Calu3 (cell line): ENCODE measurements at places on chromosomes 11 and 22. TPM values are rescaled to one million over a fixed set of nuclear protein-coding genes. Genes with fewer than 3 reads are reported as not detected.

The GLB1L3 gene
- total RNA-seq, result not detected in 2 replicates

- DNase-seq, result no peak
- H3K4me3 ChIP-seq, result no peak overlapping the region
- no peak overlapping the region for H3K27ac ChIP-seq
- no peaks in the 10 kb centered on the region for H3K36me3 ChIP-seq
These were observed 15.2 kb upstream of the NUP160 start for GRCh38 chr11:47863189-47863897.

The HTR3B gene
- not detected in 2 replicates for total RNA-seq

GRCh38 chr11:108662700-108663099 lies 2.2 kb upstream of the DDX10 start:
- DNase-seq, result no peak
- no peak overlapping the region for H3K4me3 ChIP-seq
- no peaks in the 10 kb centered on the region for H3K27me3 ChIP-seq
- H3K27ac ChIP-seq, result no peak overlapping the region

The IGHMBP2 gene
- 27.6 and 32.4 TPM in 2 replicates for total RNA-seq

DNA sequence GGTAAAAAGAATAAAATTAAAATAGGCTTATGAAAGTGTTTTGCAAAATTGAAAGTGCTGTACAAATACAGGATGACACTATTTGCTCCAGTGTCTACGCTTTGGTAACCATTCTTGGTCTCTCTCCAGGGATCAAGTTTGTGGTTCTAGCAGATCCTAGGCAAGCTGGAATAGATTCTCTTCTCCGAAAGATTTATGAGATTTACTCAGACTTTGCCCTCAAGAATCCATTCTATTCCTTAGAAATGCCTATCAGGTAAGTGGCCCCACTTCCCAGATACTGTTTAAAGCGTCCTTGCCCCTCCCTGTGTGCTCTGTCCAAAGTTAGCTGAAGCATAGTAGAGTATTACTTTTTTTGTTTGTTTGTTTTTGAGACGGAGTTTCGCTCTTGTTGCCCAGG lies 3.1 kb downstream of the TRAPPC4 start:
- no peak overlapping the region for H3K27ac ChIP-seq
- DNase-seq, result no peak

DNA sequence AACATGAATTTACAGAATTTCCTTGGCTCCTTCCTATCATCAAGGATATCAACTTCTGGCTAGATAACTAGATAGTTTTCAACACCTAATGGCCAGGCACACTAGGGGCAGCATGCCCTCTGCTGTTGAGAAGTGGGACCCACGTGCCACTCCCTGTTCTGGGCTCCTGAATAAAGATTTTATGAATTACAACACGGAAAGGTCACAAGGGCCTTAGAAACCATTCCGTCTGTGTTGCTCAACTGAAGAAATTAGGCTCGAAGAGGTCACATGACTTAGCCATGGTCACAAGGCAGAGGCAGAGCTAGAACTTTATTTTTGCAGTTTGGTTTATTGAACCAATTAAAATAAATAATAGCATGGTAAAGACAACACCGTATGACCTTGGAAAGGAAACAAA lies 36.0 kb downstream of the PRCP start:
- H3K27ac ChIP-seq, result no peak overlapping the region
- no peaks in the 10 kb centered on the region for H3K27me3 ChIP-seq
- DNase-seq, result peak; percentile 61

The MOV10L1 gene
- not detected in 2 replicates for total RNA-seq

- no peak overlapping the region for H3K4me3 ChIP-seq
- peaks cover 48% of the 10 kb centered on the region for H3K4me1 ChIP-seq
- H3K27me3 ChIP-seq, result no peaks in the 10 kb centered on the region
These were observed 6.2 kb downstream of the AMOTL1 start for GRCh38 chr11:94774345-94774744.

DNA sequence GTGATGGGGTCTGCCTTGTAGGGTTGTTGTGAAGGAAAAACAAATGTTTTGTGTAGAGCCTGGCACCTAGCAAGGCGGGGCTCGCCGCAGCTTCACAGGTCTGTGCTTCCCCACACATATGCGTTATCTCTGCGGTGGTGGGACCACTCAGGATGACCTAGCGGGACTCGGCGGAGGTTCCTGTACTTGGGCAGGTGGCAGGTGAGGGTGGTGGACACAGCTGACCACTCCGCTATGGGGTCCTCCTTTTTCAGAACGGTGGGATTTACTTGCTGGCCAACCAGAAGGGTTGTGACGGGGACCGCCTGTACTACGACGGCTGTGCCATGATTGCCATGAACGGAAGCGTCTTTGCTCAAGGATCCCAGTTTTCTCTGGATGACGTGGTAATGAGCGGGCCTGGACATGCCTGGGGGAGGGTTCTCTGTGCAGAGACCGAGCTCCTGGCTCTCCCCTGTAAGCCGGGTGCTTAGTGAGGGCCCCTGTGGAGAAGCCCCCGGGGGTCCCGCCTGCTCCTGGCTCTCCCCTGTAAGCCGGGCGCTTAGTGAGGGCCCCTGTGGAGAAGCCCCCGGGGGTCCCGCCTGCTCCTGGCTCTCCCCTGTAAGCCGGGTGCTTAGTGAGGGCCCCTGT lies 21.3 kb downstream of the NADSYN1 start:
- H3K27me3 ChIP-seq, result no peaks in the 10 kb centered on the region
- peaks cover 32% of the 10 kb centered on the region for H3K36me3 ChIP-seq
- H3K4me3 ChIP-seq, result no peak overlapping the region
- H3K27ac ChIP-seq, result no peak overlapping the region
- no peak for DNase-seq

- H3K27ac ChIP-seq, result no peak overlapping the region
- H3K4me3 ChIP-seq, result no peak overlapping the region
- H3K36me3 ChIP-seq, result peaks cover 5% of the 10 kb centered on the region
- no peak for DNase-seq
- no peaks in the 10 kb centered on the region for H3K27me3 ChIP-seq
These were observed 4.1 kb upstream of the MOB2 start for GRCh38 chr11:1490651-1491050.

The MPZL2 gene
- 69.6 and 81.7 TPM in 2 replicates for total RNA-seq

GRCh38 chr11:92929246-92929645 lies 40.2 kb upstream of the MTNR1B start:
- H3K27me3 ChIP-seq, result no peaks in the 10 kb centered on the region
- no peaks in the 10 kb centered on the region for H3K4me1 ChIP-seq
- H3K27ac ChIP-seq, result no peak overlapping the region
- H3K4me3 ChIP-seq, result no peak overlapping the region

The APOA4 gene
- total RNA-seq, result not detected in 2 replicates

DNA sequence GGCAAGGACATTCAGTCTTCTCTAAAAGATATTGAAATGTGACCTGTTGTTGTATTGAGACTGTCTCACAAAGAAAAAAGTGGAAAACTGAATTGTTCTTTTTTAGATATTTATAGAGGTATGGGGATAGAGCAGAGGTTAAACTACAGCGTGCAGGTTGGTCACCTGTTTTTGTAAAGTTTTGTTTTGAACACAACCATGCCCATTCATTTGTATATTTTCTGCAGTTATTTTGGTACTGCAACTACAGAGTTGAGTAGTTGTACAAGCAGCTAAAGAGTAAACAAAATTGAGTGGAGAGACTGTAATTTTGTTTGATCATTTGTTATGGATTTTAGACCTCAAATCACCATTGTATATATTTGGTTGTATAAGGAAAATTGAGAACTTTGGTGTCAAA lies 11.3 kb downstream of the EED start:
- H3K4me3 ChIP-seq, result no peak overlapping the region
- no peak for DNase-seq
- no peak overlapping the region for H3K27ac ChIP-seq
- no peaks in the 10 kb centered on the region for H3K27me3 ChIP-seq
- H3K36me3 ChIP-seq, result peaks cover 11% of the 10 kb centered on the region

DNA sequence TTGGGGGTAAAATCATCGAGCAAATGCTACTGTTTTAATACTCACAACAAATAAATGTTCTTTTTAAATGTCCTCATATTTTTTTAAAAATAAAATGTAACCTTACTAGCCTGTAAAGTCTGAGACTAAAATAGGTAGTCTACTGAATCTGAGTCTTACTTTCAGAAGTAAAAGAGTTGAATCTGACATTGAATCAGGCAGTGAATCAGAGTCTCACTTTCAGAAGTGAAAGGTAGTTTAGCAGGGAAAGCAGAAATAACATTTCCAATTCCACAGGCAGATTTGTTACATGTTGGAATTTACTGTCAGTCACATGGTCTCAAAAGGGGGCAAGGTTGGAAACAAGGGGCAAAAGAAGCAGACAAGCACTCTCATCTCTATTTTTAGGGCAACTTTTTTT lies 143.0 kb downstream of the ELP4 start:
- H3K4me3 ChIP-seq, result no peak overlapping the region
- no peaks in the 10 kb centered on the region for H3K4me1 ChIP-seq
- no peak for DNase-seq

GRCh38 chr22:27792452-27793161 lies 8.9 kb downstream of the MN1 start:
- H3K36me3 ChIP-seq, result no peaks in the 10 kb centered on the region
- no peak overlapping the region for H3K27ac ChIP-seq
- no peak for DNase-seq
- H3K27me3 ChIP-seq, result peaks cover 23% of the 10 kb centered on the region
- no peaks in the 10 kb centered on the region for H3K4me1 ChIP-seq

The ANKK1 gene
- 0.56 and 0.90 TPM in 2 replicates for total RNA-seq

- DNase-seq, result no peak
- H3K36me3 ChIP-seq, result no peaks in the 10 kb centered on the region
- no peak overlapping the region for H3K4me3 ChIP-seq
- H3K4me1 ChIP-seq, result no peaks in the 10 kb centered on the region
These were observed 110.2 kb downstream of the WT1 start for GRCh38 chr11:32325187-32325586.

GRCh38 chr11:63839508-63840355 lies 822 bp downstream of the MARK2 start:
- peak overlapping the region; percentile 75 for H3K4me3 ChIP-seq
- peak overlapping the region; percentile 34 for H3K27ac ChIP-seq
- peaks cover 52% of the 10 kb centered on the region for H3K36me3 ChIP-seq
- H3K27me3 ChIP-seq, result no peaks in the 10 kb centered on the region
- peak; percentile 29 for DNase-seq
- H3K4me1 ChIP-seq, result peaks cover 48% of the 10 kb centered on the region

The CCDC116 gene
- total RNA-seq, result 0.17 TPM in 1 of 2 replicates, not detected in the other

The DDI1 gene
- not detected in 2 replicates for total RNA-seq
